NCI-H510A treated with DMSO at 0.1 percent for 48 hours (cell line): ENCODE measurements at places on chromosomes 6 and 20.
A peak's percentile ranks its signal among the peaks of the same experiment; 100 is the strongest.

- DNase-seq, result no peak
These were observed 287.0 kb upstream of the RSPO3 start for GRCh38 chr6:126831461-126831860.

GRCh38 chr6:34022250-34022872, 123.5 kb downstream of the GRM4 start:
- DNase-seq, result no peak

DNA sequence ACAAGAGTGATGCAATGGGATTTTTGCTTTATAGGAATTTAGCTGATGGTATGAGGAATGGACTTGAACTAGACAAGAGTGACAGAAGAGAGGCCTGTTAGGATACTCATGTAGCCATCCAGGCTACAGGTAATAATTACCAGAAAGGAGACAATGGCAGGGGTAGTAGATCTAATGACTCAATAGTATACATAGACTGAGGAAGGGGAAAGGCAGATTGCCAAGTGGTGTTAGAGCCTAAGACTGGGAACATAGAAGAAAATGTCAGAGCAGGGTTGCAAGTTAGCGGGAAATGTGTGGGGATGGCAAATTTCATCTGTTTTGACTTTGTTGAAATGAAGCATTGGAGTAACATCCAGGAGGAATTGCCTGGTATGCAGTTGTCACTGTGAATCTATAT, 295.6 kb downstream of the UTRN start:
- no peak for DNase-seq

- DNase-seq, result no peak
These were observed 489.1 kb downstream of the PREX1 start for GRCh38 chr20:48338717-48339116.

DNA sequence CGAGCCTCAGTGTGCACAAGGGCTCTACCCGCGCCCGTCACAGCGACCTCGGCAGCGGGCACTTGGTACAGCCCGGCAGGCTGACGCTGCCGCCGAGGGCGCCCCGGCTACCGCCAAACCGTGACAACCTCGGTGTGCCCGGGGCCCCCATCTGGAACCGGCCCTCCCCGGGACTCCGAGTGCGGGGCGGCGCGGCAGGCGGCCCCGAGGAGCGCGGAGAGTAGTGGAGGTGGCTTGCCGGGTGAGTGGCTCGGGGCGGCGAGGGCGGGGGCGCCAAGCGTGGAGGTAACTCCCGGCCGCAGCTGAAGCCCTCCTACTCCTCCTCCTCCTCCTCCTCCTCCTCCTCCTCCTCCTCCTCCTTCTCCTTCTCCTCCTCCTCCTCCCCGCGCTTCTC, at the start of gene ISM1:
TSS of gene ISM1 (plus strand) at position 371 of the 394 bp plus-strand sequence. CDS start 503 bp downstream, outside the sequence.
- DNase-seq, result no peak

- DNase-seq, result no peak
These were observed 19.9 kb upstream of the EXOC2 start for GRCh38 chr6:712805-713204.

GRCh38 chr20:31641391-31641790, 3.7 kb downstream of the COX4I2 start:
- DNase-seq, result no peak

GRCh38 chr6:141041596-141042087, 1091.1 kb upstream of the GJE1 start:
- DNase-seq, result no peak

GRCh38 chr6:85135376-85136094, 314.3 kb upstream of the NT5E start:
- DNase-seq, result no peak

- no peak for DNase-seq
These were observed 77.1 kb upstream of the MAN1A1 start for GRCh38 chr6:119426619-119427018.

DNA sequence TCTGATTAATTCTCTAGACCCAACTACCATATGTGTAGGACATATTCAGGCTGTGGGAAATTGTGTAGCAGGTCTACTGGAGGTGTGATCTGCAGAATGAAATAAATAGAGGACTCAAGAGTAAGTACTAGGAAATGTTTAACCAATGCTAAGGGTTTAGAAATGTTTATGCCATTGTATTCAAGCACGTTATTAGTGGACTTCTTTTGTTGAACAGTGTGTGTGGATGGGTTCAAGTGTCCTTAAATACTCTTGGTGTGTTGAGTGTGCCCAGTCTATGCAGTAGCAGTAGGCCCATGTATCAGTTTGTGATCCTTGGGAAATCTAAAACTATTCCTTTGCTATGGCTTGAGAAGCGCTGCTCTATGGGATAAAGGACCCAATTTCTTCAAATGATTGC, 112.1 kb downstream of the FARS2 start:
- no peak for DNase-seq

- DNase-seq, result no peak
These were observed 6.4 kb downstream of the SCAND1 start for GRCh38 chr20:35947907-35948306.

DNA sequence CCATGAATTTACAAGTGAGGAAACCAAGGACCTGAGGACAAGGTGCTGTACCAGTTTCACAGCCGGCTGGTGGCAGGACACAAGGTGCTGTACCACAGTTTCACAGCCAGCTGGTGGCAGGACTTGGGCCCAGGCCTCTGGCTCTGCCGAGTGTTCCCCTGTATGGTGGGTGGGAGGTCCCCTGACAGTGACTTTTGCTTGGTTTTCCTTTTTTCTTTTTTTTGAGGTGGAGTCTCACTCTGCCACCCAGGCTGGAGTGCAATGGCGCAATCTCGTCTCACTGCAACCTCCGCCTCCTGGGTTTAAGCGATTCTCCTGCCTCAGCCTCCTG, 212.4 kb downstream of the LY86 start:
- no peak for DNase-seq

DNA sequence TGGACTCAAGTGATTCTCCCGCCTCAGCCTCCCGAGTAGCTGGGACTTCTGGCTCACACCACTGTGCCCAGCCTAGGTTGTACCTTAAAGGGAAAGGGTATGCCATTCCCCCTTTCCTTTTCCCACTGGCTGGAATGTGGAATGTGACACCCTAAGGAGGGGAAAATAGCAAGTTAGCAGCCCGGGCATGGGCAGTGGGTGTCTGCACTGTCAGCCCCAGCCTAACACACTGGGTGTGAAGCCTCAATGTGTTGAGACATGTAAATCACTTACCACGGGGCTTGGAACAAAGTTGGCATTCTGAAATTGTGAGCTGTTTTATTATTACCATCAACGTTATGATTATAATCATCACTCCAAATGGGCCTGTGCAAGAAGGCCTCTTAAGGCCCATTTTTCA, 80.8 kb upstream of the PTPN1 start:
- DNase-seq, result no peak

DNA sequence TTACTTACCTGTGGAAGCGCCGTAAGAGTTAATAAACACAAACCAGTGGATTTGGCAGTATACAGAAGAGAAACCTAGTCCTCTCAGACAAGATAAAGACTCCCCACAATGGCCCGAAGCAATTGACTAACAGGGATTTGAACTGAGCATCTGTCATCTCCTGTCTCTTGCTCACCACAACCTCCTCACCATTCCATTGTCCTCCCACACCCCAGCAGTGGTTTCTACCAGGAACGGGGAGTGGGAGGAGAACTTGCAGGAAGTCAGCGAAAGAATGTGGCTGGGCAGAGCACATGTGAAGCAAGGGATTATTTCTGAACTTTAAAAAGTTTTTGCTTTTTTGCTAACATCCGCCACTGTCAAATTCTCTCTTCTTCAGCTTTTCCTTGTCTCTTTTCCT, 24.6 kb upstream of the TAAR1 start:
- no peak for DNase-seq

DNA sequence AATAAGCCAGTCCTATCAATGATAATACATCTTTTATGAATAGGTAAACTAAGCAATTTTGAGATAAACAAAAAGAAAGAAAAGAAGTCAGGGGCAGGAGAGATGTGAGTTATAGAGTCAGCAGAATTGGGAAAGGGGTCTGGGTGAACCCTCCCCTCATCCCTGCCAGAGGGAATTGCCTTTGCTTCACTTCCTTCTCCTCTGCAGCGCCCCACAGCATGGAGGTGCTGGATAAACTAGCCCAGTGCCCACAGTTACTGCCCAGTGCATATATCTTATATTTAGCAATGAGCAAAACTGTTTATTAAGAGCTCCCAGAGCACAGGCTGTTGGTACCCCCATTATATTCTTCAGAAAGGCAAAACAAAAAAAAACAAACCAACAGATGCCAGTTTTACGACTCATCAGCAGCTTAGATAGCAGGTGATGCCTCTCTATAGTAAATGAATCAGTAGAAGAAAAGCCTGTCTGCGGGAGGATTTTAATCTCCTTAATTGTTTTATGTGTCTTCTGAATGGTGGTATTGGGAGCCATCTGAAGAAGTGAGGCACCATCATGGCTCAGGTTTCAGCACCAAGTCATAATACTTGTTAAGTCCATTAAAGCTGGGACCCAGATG, 419.2 kb downstream of the EPM2A start:
- no peak for DNase-seq

- DNase-seq, result no peak
These were observed 899.4 kb upstream of the FLRT3 start for GRCh38 chr20:15236812-15237211.

- no peak for DNase-seq
These were observed 103.5 kb upstream of the HS3ST5 start for GRCh38 chr6:114446342-114446741.

GRCh38 chr6:33809594-33809993, 5.8 kb upstream of the MLN start:
- DNase-seq, result no peak

- DNase-seq, result no peak
These were observed 103.9 kb upstream of the PMEPA1 start for GRCh38 chr20:57813509-57814269.

DNA sequence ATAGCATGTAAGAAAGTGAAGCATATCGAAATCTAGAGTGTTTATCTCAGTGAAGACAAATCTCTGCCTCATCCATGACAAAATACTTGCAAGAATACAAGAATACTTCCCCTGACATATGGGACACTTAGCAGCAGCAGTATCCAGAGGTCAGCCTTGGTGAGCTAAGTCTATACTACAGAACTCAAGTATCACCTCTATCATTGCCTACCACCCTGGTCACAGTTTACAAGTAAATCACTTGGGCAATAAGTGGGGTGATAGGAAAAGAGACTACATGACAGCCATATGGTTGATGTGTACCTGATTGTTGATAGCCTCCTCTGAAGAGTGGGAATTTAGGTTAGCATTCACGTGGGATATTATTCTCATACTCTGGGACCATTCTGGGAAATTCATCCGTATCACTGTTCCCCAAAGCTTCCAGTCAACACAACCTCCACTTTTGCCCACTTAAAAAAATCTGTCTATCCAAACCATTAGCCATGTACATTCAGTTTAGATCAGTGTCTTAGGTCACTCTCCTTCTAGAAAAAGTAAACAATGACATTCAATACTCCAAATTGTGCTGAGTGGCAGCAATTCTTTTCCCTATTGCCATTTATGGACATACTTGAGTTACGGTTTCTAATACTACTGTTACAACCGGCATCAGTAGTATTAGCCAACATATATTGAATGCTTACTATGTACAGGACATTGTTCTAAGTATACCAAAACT, 118.2 kb upstream of the PRSS16 start:
- DNase-seq, result peak; percentile 75

DNA sequence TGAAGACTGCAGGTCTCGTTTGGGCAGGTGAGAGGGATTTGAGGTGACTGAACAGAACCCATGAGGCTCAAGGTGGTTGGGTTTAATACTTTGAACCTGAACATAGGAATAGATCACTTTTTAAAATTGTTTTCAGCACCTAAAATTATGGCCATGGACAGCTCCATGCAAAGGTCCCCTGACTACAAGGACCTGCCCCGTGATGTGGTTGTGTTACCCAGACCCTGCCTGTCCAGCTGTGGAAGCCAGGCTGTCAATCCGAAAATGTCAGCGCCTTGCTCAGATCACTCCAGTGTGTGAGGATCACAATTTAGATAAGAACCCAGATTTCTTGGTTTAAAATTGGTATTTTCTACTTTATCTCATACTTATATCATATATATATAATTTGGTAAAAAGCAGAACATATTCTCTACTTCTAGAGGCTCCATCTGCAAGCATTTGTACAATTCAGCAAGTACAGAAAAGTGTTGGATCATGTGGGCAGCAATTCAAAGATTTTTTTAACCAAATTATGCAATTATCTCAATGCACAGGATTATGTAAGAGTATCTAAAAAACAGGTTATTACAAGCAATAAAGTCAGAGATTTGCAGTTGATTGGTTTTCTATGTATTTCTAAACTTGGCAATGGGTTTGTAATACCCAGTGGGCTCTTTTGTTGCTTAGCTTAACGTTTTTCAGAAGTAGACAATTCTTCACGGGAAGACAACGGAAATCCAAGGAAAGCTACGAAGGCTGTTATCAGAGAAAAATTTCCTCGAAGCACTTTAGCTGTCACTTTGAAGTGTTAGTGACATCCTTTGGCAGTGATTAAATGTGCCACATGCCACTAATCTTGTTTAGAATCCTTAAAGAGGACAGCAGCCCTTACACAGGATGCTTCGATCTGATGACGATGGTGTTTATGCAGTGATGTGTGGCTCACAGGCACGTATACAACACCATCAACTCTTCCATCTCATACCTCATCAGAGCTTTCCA, 24.1 kb upstream of the RPS6KA2 start:
- DNase-seq, result no peak

- no peak for DNase-seq
These were observed 27.4 kb upstream of the KHDC1 start for GRCh38 chr6:73290435-73290834.

DNA sequence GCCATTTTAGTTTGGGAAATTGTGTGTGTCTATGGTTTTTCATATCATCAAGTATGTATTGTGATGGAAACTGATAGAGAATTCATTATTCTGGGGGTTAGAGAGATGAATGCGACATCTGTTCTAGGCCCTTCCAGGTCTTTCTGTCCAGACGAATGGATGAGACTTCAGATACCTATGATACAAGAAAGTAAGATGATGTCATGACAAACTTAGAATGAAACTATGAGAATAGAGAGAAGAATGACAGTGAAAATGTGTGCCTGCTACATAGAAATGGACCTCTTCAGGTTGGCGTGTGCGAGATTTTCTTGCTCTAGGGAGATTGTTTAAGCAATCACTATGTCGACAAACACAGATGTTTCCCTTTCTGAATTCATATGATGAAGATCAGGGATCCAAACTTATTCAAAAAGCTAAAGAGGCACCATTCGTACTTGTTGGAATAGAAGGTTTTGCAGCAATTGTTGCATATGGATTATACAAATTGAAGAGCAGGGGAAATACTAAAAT, 76.1 kb downstream of the SCAND1 start:
- no peak for DNase-seq

GRCh38 chr6:139161169-139161568, 26.3 kb downstream of the HECA start:
- DNase-seq, result peak; percentile 69

- DNase-seq, result no peak
These were observed 101.7 kb upstream of the SMLR1 start for GRCh38 chr6:130725551-130725950.

GRCh38 chr20:38000293-38000692, 33.0 kb downstream of the TTI1 start:
- DNase-seq, result no peak

GRCh38 chr20:11048739-11049138, 374.9 kb upstream of the JAG1 start:
- no peak for DNase-seq

GRCh38 chr6:165807249-165807960, 144.4 kb upstream of the PDE10A start:
- no peak for DNase-seq

GRCh38 chr6:145502416-145502815, 232.9 kb downstream of the EPM2A start:
- DNase-seq, result no peak
